ENCODE measurements at places on chromosomes 16 and 17.

DNA sequence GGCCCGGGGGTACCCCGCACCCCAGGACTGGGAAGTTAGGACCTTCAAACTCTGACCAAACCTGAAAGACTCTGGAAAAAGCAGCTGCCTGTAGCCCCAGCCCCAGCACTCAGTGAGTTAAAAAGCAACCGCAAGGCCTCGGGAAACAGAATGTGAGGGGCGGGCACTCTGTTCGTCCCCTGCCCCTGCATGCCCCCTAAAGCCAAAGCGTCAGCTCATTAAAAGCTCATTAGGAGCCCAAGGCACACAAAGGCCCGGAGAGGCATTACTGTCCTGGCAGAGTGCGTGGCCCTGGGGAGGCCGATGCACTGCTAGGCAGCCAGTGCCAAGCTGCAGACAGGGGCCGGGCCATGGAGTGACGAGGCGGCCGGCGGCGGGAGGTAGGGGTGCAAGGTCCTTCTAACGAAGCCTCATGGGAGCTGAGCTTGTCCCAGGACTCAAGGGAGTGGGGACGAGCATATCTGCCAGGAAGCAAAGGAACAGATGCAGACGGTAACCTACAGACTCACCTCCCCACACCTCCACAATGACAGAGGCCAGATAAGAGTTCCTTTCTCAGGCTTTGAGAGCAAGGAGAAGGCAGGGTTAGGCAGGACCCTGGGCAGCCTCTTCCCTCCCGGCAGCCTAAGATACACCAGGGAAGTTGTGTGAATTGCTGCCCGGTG is 116.8 kb downstream of the ENGASE start:
- DNase-seq: no peak

DNA sequence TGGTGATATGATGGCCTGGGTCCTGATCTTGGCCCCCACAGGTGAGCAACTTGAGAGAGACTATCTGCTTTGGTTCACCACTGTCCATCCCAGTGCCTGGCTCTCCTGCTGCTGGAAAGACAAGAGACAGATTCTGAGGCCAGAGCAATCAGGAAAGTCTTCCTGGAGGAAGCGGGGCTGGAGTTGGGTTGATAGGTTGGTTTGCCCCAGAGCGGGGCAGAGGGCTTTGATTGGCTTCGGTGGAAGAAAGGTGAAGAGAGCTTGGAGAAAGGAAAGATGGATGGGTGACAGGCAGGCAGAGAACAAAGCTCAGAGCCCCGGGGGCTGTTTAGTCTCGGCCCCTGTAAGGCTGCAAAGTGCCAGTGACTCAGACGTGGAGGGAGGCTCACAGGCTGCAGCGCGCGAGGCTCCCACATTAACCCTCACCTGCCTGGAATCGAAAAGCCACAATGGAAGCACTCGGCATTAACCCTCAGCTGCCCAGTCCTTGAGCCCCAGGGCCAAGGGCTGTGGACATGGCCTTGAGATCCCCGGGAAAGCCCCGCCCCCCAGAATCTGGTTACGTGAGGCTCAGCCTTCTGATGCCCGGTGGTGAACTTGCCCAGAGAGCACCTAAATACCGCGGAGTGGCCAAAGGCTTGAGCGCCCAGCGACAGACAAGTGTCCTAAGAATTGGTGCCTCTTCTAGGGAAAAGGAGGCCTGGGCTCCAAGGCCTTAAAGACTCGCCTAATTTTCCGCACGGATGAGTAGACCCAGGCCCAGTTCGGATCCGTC is 996 bp upstream of the CPNE2 start:
- peak; percentile 28 for DNase-seq

- peak; percentile 41 for DNase-seq
Observed at GRCh38 chr16:84423416-84423837, 55.1 kb downstream of the ATP2C2 start.

DNA sequence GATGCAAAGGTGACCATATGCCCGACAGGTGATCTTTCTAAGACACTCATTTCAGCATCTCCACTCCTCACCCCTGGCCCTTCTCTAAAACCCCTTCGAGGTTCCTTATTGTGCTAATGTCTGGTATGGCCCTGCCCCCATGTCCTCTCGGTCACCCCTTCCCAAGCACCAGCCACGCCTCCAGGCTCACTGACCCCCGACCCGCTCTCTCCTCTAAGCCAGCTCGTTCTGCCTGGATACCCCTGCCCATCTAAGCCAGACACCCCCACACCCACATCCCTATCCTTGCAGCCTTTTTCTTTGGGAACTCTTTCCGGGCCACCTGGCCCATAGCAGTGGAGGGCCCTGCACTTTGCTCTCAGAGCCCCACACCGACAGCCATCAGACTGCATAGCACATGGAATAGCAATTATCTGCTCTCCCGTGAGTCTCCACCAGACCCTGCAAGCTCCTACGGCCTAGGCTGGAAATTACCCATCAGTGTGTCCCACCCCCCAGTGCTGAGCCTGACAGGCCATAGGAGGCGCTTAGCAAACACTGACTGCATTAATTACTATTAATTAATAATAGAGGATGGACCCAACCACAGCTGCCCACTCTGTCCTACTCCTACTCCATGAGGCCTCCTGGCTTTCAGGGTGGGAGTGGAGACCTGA is 176.7 kb downstream of the TMEM132E start:
- DNase-seq: no peak

GRCh38 chr16:85629853-85630252 is 16.7 kb downstream of the GSE1 start:
- DNase-seq: no peak

DNA sequence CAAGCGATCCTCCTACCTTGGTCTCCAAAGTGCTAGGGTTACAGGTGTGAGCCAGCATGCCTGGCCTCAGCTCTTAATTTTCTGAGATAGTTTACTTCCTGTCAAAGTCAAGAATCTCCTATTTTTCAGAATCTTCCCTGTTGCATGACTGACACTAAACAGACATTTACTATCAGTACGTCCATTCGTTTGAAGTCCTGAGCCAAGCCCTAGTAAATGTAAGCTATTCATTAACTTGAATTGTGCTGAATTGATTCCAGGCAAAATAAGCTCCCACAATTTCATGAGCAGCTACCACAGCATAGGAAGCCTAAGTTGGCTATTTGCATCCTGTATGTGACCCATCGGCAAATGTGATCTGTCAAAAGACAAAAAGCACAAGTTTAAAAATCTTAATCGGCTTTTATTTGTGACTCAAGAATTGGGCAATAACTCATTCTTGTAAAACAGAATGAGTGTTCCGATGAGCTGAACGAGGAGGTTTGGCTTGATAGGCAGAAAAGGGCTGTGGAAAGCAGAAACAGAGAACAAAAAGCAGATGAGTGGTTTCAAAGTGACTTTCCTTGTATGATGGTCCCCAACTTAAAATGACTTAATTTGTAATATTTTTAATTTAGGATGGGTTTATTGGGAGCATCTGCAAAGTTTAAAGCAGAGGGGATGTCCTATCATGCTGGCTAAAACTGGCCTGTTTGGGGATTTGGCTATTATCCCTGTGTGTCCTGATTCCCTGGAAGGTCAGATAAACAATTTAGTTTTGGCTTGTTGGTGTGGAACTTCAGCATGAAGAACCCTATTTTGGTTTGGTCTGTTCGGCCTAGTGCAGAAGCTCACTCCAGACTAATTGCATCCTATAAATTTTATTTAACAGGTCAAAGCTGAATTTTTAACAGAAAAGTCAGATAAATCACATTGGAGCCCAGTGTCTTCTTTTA is 14.2 kb downstream of the RNF112 start:
- DNase-seq: peak; percentile 73

DNA sequence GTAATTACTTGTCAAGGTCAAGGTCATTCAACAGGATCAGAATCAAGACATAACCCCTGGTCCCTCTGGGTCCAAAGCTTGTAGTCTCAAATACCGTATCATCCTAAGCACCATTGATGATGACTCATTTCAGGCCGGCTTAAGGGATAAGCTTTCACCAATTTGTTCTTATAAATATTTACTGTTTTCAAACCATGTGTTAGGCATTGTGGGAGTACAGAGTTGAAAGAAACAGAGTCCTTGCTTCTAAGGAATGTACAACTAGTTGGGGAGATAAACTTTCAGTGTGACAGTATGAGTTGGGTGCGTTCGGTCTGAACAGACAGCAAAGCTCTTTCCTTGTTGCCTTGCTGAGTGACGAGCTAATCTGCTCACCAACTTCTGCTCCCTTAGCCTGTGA is 183.5 kb upstream of the MAF start:
- no peak for DNase-seq
